ENCODE measurements at places on chromosomes 1 and 21.
A peak's percentile ranks its signal among the peaks of the same experiment; 100 is the strongest.

- H3K4me1 ChIP-seq: no peaks in the 10 kb centered on the region
- H3K27ac ChIP-seq: no peak overlapping the region
- H3K4me3 ChIP-seq: no peak overlapping the region
- no peaks in the 10 kb centered on the region for H3K36me3 ChIP-seq
- no peak for DNase-seq
- H3K27me3 ChIP-seq: no peaks in the 10 kb centered on the region
Observed at GRCh38 chr1:62425041-62425440, 11.8 kb upstream of the USP1 start.

GRCh38 chr1:215605011-215605621, 38.0 kb downstream of the KCTD3 start:
- no peaks in the 10 kb centered on the region for H3K36me3 ChIP-seq
- no peak for DNase-seq
- no peak overlapping the region for H3K27ac ChIP-seq
- no peaks in the 10 kb centered on the region for H3K27me3 ChIP-seq
- no peak overlapping the region for H3K4me3 ChIP-seq
- H3K4me1 ChIP-seq: no peaks in the 10 kb centered on the region

DNA sequence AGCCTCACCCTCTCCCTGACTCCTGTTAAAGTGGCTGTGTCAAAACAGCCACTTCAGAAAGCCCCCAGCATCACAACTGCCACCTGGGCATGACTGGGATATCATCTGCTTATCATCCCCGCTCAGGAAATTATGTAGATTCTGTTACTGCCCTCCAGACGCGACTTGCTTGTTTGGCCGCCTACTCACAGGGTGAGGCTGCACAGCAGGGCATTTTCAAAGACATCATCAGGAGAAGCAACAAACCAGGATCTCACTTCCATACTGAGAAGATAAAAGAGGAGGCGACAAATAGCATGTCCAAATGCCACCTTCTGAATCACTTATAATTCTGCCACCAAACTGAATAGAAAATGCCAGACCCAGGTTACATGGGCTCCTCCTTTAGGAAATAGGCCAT, 94.8 kb downstream of the MIS18A start:
- H3K36me3 ChIP-seq: no peaks in the 10 kb centered on the region
- DNase-seq: no peak
- H3K4me3 ChIP-seq: no peak overlapping the region
- no peaks in the 10 kb centered on the region for H3K4me1 ChIP-seq
- no peak overlapping the region for H3K27ac ChIP-seq

GRCh38 chr1:155261493-155261851, 688 bp downstream of the SCAMP3 start:
- peak overlapping the region; percentile 82 for H3K4me3 ChIP-seq
- H3K27ac ChIP-seq: peak overlapping the region; percentile 69
- no peaks in the 10 kb centered on the region for H3K27me3 ChIP-seq
- H3K4me1 ChIP-seq: peaks cover 16% of the 10 kb centered on the region
- DNase-seq: peak; percentile 17

- DNase-seq: no peak
- H3K4me3 ChIP-seq: no peak overlapping the region
- no peaks in the 10 kb centered on the region for H3K4me1 ChIP-seq
Observed at GRCh38 chr1:168190403-168190802, 11.6 kb downstream of the TIPRL start.

DNA sequence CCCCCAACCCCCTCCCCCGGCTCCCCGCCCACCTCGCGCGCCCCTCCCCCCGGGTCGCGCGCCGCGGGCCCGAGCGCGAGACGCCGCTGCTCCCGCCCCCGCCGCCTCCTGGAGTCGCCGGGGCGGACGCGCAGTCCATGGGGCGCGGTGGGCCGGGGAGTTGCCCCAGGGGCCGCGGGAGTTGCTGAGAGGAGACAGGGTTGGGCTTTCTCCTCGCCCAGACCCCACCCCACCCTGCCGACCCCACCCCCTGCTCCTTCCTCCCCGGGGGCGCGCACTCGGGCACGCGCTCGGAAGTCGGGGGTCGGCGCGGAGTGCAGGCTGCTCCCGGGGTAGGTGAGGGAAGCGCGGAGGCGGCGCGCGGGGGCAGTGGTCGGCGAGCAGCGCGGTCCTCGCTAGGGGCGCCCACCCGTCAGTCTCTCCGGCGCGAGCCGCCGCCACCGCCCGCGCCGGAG, at the start of gene LAMC1:
Gene LAMC1 (plus strand): TSS at position 275 of the 455 bp plus-strand sequence. CDS start 297 bp downstream, outside the sequence.
- H3K4me3 ChIP-seq: peak within 1 kb of the TSS; percentile 40
- H3K4me1 ChIP-seq: peaks cover 11% of the 10 kb centered on the region
- no peak for DNase-seq

DNA sequence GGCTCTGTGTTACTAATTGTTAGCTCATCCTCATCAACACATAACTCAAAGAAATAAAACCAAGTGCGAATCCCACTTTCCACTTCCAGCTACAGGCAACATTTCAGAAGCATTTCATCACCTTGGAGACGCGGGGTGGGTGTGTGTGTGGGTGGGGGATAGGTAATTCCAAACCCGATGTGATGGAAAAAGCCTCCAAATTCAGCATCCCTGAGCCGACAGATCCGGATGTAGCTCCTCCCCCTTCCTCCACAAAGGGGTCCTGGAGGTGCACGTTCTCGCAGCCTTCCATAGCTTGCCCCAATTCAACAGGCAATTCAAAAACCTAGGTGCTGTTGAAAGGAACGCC, 486 bp downstream of the HSPA13 start:
- no peak for DNase-seq
- H3K4me3 ChIP-seq: peak overlapping the region; percentile 76
- no peaks in the 10 kb centered on the region for H3K27me3 ChIP-seq
- peaks cover 9% of the 10 kb centered on the region for H3K36me3 ChIP-seq
- H3K4me1 ChIP-seq: peaks cover 7% of the 10 kb centered on the region

GRCh38 chr1:61448914-61449313, 276.0 kb downstream of the TM2D1 start:
- H3K27me3 ChIP-seq: no peaks in the 10 kb centered on the region
- no peaks in the 10 kb centered on the region for H3K4me1 ChIP-seq
- no peaks in the 10 kb centered on the region for H3K36me3 ChIP-seq
- no peak overlapping the region for H3K27ac ChIP-seq
- H3K4me3 ChIP-seq: no peak overlapping the region
- DNase-seq: no peak

DNA sequence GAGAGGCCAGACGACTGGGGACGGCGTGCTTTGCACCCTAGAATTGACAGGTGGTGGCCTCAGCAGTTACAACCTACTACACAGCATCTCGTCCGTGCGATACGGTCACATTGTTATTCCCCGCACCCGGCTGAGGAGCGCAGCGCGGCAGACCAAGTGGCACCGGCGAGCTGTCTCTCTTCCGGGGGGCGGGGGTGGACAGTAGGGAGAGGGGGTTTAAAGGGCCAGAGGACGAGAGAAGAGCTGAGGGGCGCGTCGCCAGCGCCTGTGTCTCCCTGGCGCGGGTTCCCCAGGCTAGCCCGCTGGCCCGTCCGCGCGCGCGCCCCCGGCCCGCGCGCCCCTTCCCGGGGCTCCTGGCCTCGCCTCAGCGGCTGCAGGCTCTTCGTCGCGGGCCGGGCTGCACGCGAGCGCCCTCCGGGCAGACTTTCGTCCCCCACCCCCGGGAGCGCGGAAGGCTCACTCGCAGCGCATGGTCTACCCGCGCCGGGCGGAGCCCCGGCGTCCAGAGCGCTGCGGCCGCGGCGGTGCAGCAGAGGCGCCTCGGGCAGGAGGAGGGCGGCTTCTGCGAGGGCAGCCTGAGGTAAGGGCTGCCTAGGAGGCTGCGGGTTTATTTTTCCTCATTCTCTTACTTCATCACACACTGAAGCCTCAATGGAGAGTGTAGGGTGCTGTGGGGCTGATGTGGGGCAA, at the start of gene PDE4B:
Gene PDE4B (plus strand): TSS at position 227 of the 690 bp plus-strand sequence.
- no peak within 1 kb of the TSS for H3K27ac ChIP-seq
- no peak for DNase-seq
- H3K4me1 ChIP-seq: no peaks in the 10 kb centered on the region

DNA sequence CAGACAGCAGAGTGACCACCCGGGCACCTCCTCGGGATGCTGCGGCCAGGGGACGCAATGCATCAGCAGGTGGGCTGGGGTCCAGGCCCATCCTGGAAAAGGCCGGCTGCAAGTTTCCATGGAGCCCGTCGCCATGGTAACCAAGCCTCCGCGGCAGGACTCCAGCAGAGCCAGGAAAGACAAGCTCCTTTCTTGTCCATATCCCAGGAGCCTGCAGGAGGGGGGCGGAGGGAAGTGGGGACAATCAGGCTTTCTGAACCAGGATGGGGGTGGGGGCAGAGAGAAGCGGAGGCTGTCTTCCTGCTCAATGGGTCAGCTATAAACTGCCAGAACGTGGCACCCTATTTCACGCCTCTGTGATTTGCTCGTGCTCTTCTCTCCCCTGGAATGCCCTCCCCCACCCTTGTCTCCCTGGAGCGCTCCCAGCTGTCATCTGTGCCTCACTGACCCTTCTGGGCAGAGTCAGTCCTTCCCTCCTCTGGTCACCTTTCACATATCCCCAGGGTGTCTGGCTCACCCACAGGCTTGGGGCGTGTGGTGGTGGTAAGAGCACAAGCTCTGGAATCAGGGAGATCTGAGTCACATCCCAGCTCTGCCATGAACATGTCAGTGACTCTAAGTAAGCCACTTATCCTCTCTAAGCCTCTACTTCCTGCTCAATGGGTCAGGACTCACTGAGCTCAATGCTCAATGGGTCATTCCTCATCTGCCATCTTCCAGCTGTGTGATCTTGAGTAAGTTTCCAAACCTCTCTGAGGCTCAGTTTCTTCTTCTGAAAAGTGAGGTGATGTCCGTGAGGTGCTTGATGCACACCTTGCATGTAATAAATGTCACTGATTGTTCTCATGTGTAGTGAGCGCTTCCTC, 58.9 kb upstream of the LAPTM5 start:
- H3K36me3 ChIP-seq: no peaks in the 10 kb centered on the region
- H3K4me1 ChIP-seq: no peaks in the 10 kb centered on the region
- no peak for DNase-seq
- peaks cover 2% of the 10 kb centered on the region for H3K27me3 ChIP-seq
- no peak overlapping the region for H3K4me3 ChIP-seq

DNA sequence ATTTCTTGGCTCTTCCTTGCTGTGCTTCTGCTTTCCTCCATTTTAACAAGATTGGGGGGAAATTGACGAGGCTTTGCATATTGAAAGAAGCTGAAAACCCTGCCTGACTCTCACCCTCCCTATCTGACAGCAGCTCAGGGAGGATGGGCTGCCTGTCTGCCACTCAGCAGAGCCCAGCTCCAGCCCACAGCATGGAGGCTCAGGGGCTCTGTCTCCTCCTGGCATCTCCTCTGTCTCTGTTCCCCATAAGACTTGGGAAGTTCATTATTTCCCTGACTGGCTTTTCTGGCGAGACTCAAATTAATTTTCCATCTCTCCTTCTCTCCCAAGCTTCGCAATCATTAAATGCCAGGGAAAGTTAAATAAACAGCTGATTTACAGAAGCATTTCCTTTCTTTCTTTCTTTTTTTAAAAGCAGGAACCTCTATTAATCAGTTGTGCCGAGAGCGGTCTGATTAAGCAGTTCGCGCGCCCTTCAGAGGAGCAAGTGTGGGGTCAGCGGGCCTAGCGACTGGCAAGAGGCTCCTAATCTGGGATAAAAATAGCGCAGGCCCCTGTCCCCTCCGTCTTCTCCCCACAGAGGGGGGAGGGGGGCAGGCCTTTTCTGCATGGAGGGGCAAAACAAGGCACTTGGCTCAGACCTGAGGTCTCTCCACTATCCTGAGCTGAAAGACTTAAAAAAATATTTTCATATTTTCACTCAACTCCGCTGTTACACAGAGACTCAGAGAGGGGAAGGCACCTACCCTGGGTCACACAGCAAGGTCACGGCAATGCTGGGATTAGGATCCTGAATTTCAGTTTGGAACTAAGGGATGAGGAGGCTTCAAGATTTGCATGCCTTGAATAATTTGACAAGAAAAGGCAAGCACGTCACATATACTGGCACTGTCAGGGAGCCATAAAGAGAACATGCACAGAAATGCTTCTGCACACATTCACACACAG, 170.4 kb downstream of the ACTL8 start:
- no peaks in the 10 kb centered on the region for H3K36me3 ChIP-seq
- no peak for DNase-seq
- H3K27ac ChIP-seq: no peak overlapping the region

DNA sequence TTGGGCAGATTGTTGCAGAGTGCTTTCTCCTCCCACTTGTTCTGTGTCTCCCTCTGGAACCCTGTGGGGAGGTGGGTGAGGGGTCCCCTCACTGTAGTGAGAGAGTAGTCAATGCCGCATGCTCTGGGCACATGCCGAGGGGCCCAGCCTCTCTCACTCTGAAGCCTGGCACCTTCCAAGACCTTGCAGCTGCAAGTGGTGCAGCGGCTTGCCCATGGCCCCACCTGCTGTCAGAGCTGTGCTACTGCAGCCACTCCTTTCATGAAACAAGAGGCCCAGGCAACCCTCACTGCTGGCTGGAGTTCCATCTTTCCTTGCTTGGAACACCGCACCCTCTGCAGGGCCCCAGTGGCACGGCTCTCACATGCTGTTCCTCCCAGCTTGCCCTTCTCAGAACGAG, 58.4 kb upstream of the COL6A1 start:
- DNase-seq: peak; percentile 42
- no peaks in the 10 kb centered on the region for H3K36me3 ChIP-seq
- peaks cover 7% of the 10 kb centered on the region for H3K4me1 ChIP-seq
- H3K27me3 ChIP-seq: no peaks in the 10 kb centered on the region

GRCh38 chr1:216702170-216702569, 21.1 kb downstream of the ESRRG start:
- no peak overlapping the region for H3K27ac ChIP-seq
- no peak for DNase-seq
- H3K36me3 ChIP-seq: no peaks in the 10 kb centered on the region
- H3K4me3 ChIP-seq: no peak overlapping the region

DNA sequence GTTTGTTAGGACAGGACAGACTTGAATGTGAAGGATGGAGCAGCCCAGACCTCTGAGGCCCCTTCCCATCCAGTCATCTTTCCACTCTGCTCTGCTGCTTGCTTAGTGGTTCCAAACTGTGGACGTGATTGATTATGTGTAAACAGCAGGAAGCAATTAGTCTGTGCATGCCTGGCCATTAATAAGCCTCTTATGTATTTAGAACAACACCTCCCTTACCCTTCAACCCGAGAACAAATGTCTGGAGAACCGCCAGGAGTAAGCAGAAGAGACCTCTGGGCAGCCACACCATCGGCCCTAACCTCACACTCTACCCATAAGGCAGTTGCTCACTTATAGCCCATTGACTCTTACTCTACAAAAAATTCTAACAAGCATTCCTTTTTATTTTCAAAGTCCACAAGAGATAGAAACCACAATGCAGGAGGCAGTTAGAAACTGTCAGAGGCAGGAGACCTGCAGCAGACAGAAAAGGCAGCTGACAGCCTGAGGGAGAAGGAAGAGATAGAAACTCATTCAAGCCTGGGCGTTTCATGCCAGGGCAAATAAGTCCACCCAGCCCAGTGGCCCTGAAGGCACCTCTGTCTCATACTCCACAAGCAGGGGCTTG, 5.8 kb upstream of the EPHA8 start:
- H3K36me3 ChIP-seq: no peaks in the 10 kb centered on the region
- no peak for DNase-seq
- H3K4me3 ChIP-seq: no peak overlapping the region
- no peak overlapping the region for H3K27ac ChIP-seq

GRCh38 chr1:94463765-94464330, 45.7 kb downstream of the ABCD3 start:
- no peak overlapping the region for H3K4me3 ChIP-seq
- H3K4me1 ChIP-seq: no peaks in the 10 kb centered on the region
- peaks cover 5% of the 10 kb centered on the region for H3K36me3 ChIP-seq
- no peak for DNase-seq

GRCh38 chr1:198601936-198602889, 36.6 kb upstream of the PTPRC start:
- H3K4me1 ChIP-seq: peaks cover 14% of the 10 kb centered on the region
- no peak for DNase-seq
- H3K36me3 ChIP-seq: no peaks in the 10 kb centered on the region
- H3K27me3 ChIP-seq: no peaks in the 10 kb centered on the region

All from effector memory CD4-positive, alpha-beta T cell (primary cell).